ENCODE measurements at places on chromosomes 4 and X. TPM values are rescaled to one million over a fixed set of nuclear protein-coding genes. Genes with fewer than 3 reads are reported as not detected.

Gene RNF128
- total RNA-seq = 0.27 TPM

Gene KIF4A
- total RNA-seq = 0.47 TPM

Gene RAB39B
- total RNA-seq = not detected

Gene XAGE1A
- total RNA-seq = not detected

Gene CXCL8
- not detected for total RNA-seq

Gene PF4V1
- not detected for total RNA-seq

- no peak for ATAC-seq
These were observed 62.6 kb upstream of the LIMCH1 start for GRCh38 chr4:41475402-41475801.

GRCh38 chrX:100973411-100973810 lies 3.9 kb downstream of the ARL13A start:
- ATAC-seq = no peak

DNA sequence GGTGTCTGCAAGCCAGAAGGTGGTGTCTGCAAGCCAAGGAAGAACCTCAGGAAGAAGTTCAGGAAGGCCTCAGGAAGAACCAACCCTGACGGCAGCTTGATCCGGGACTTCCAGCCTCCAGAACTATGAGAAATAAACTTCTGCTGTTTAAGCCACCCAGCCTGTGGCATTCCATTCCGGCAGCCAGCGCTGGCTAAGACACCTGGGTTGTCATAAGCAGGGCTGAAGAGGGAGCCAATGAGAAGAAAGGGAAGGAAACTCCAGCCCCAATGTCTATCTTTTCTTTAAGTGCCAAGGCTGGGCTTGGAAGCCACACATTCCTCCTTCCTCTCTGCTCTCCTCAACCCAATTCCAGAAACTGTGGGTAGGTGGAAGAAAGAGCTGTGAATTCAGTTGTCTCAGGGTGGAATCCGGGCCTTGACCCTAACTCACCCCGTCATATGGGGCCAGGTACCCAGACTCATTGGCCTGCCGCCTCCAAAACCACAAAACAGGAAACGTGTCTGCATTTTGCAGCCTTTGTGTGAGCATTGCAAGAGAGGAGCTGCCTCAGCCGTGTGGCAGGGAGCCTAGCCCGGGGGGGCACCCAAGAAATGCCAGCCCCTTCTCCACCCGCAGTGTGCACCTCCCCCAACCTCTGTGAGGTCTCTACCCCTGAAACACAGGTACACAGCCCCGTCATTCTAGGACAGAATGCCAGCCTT lies 26.8 kb downstream of the CRMP1 start:
- no peak for ATAC-seq
